Bronchial epithelial cell (primary cell): ENCODE measurements at places on chromosomes 16 and 17.

DNA sequence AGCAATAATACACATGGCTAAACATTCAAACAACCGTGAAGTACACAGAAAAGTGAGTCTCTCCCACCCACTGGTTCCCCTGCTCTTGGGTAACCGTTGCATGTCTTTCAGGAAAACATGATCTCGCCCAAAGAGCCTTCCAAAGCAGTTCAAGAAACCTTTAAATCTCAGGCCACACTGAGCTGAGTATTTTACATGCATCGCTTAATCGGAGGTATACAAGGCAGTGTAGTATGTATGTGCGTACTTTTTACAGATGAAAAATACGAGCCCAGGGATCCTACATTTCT lies 741 bp upstream of the DEXI start:
- DNase-seq: no peak

DNA sequence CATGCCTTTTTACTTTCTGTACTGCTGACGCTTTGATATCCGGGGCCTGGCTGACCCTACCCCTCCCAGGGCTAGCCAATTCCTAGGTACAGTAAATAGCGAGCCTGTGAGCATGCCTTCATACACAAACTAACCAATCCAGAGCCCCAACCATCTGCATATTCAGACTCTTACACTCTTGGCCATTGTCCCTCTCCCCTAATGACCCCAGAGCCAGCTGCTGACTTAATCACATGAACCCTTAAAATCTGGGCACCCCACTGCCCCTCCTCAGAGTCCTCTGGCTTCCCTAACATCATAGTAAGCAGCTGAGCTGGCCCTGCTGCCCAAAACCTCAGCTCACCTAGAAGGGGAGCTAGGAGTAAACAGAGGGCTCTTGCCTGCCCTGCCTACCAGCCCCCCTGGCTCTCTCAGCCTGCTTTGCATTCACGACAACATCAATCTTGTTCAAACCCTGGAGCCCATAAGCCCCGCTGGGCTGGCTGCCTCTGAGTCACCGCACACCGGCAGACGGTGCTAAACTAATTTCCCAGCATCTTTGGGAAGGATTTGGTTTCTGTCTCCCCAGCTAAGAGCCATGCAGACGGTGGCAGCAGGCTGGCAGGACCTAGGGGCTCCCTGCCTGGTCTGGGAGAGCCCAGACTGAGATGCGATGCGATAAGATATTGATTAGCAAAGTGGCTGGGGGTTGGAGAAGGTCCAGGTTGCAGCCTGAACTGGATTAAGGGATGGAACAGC lies 63.2 kb downstream of the CLEC19A start:
- no peak for DNase-seq

- DNase-seq: peak; percentile 32
Measured at GRCh38 chr16:64952177-64952576, 169.7 kb downstream of the CDH11 start.

- DNase-seq: no peak
Measured at GRCh38 chr17:11140043-11140442, 101.0 kb upstream of the SHISA6 start.

- DNase-seq: no peak
Measured at GRCh38 chr17:33745047-33745760, 452.1 kb upstream of the ASIC2 start.

- DNase-seq: no peak
Measured at GRCh38 chr17:2909846-2910234, 113.6 kb downstream of the RAP1GAP2 start.

DNA sequence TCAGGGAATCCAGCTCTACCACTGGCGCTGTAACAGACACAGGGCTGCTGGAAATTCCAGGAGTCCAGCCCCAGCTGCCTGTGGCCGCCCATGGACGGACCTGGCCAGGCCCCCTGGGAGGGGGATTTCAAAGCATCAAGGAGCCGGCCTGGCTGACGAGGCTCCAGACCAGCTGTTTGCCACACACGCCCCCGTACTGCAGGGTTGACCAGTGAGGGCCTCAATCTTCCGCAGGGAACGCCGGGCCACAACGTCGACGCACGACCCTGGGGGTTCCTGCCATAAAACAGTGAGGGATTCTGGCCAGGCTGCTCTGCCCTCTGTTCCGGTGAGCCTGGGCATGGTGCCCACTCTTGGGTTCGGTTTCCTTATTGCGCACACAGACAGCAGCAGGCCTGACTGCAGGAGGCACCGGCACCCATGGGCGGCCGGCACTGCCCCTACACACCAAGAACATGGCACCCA lies 3.7 kb downstream of the LMF1 start:
- DNase-seq: no peak

- peak; percentile 90 for DNase-seq
Measured at GRCh38 chr16:58243528-58244004, 45.7 kb upstream of the CSNK2A2 start.

DNA sequence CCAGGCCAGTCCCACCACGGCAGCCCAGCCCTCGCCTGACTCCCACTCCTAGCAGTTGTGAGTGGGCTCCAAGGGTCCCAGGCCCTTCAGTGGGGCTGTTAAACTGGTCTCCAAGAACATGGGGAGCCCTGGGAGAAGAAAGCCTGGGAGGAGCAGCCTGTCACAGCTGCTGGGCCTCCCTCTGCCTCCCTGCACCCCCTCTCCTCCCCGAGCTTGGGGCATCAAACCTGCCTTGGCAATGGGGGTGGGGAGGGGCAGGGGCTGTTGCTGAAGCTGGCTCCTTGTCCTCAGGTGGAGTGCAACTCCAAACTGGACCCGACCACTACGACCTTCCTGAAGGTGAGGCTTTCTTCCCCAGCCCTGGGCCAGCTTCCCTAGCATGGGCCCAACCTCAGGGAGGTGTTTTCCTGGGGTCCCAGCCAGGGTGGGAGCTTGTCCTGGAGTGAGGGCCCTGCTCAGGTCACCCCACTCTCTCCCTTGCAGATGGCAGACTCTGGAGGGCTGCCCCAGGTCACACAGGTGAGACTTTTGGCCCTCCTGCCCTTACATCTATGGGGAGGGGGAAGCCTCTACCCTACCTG lies 6.6 kb upstream of the SETD6 start:
- DNase-seq: no peak

DNA sequence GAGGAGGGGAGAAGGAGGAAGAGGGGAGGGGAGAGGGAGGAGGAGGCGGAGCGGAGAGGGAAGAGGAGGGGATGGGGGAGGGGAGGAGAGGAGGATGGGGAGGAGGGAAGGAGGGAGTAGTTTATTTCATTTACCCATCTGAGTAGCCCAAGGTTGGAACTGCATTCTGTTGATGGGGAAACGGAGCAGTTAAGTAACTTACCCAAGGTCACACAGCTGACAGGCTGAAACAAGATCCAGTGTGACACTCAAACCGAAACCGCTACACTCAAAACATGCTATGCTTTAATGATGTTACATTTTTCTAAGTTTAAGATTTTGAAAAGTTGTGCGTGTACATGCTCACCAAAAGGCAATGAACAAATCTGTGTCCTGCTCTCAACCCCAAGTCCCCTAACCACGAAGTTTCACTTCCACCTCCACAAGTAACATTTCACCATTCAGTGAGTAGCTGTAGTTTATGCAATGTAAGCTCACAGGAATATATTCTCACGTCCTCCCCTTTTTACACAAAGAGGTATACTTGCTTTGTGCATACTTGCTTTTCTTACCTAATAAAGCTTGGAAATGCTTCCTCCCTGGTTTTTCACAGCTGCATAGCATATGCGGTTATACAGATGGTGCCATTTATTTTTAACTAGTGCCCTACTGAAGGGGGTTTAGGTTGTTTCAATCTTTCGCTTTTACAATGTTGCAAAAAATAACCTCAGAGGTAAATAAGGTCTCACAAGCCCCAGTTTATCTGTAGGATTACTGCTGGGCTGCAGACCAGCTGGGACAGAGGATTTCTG lies 275.3 kb downstream of the PARN start:
- DNase-seq: peak; percentile 29

GRCh38 chr17:27609611-27610303 lies 21.2 kb upstream of the LGALS9 start:
- peak; percentile 38 for DNase-seq

DNA sequence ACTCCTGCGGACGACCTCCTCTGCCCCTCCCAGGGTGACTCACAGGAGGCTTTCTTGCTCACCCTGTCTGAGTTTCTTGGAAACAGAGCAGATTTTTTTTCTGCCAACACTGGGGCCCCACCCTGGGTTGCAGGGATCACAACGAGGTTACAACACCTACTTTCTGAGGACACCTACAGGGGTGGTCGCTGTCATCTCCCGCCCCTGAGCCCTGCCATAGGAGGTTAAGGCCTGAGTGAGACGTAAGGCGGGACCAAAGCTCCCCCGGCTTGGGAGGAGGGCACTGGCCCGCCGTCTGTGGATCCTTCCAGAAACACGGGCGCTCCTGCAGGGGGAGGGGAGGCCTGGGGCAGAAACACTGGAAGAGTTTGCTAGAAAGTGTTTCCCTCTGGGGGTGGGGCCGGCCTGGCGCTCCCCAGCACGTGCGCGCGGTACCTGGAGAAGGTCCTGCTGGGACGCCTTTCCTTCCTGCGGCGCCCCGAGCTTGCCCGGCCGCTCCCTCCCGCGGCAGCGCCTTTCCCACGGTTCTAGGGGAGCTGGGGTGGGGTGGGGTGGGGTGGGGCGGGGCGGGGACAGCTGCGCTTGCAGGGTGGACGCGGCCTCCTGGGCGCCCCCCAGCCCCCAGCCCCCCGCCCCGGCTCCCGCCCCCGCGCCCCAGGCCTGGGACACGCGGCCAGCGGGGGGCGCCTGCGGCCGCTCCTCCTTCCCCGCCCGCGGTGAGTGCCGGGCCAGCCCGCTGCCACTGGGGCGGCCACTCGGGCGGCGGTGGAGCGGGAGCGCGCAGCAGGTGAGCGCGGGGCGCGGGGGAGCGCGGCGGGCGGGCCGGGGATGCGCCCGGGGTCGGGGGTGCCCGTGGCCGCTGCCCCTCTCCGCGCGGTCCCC lies 20.7 kb upstream of the ADCY7 start:
- DNase-seq: peak; percentile 91

DNA sequence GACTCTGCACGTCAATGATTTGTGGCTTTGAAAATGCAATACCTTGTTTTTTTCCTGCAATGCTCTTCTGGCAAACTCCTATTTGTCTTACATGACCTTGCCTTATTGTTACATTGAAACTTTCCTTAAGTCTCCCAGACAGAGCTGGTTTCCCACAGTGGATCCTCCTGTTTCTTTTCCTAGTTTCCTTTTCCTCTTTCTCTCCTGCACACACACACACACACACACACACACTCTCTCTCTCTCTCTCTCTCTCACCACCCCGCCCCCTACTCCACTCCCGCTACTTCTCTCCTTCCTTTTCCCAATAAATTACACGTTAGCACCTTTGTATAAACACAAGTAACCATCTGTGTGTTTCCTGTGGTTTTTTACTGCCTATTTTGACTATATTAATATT lies 2.3 kb downstream of the ORC6 start:
- no peak for DNase-seq

- peak; percentile 55 for DNase-seq
Measured at GRCh38 chr16:67260426-67261063, 11.8 kb downstream of the SLC9A5 start.

DNA sequence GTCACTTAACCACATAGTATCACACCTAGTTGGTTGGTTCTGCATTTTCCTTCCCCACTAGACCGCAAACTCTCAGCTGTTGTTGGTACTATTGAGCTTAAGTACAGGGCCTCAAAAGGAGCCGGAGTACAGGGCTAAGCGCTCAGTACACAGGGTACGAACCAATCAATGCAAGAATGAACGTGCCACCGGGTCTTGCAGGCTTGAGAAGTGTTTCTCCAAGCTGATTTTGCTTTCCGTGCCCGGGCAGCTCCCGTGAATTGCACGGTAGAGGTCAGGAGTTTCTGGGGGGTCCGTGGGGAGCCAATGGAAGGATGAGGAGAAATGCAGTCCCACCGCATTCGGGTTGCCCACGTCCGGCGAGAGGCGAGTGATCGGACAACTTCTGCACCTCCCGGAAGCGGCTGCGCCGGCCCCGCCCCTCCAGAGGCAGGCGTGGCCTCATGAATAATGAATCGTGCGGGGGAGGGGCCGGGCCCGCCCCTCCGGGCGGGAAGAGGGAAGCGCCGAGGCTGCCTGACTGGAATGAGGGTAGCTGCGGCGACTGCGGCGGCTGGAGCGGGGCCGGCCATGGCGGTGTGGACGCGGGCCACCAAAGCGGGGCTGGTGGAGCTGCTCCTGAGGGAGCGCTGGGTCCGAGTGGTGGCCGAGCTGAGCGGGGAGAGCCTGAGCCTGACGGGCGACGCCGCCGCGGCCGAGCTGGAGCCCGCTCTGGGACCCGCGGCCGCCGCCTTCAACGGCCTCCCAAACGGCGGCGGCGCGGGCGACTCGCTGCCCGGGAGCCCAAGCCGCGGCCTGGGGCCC lies at the start of gene SNTB2:
SNTB2 (plus strand) TSS at position 523 of the 804 bp plus-strand sequence; CDS start at position 526, 3 bp downstream.
- DNase-seq: peak; percentile 79

- no peak for DNase-seq
Measured at GRCh38 chr16:58105631-58106030, 23.6 kb downstream of the CFAP20 start.

- DNase-seq: peak; percentile 98
Measured at GRCh38 chr17:7856811-7857712, at the start of gene NAA38. Gene NAA38, minus strand, starts transcription at chr17:7857559. Its CDS starts 96 bp downstream, at chr17:7857463.

DNA sequence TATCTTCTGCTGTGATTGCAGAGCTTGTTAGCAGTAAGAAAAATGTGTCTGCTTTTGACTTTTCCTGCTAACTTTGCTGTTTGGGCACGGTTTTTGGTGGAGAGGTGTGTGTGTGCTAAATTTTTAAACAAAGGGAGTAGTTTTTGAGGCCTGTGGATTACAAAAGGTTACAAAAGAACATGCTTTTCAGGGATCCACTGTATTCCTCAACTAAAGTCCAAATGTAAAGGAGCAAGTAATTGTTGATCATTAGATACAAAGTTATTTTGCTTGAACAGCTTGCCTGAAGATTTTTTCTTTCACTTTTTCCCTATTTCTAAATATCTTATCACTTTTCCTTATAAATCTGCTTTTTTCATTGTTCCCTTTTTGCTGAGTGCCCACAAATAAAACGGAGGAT lies 2.0 kb downstream of the KPNB1 start:
- DNase-seq: no peak

DNA sequence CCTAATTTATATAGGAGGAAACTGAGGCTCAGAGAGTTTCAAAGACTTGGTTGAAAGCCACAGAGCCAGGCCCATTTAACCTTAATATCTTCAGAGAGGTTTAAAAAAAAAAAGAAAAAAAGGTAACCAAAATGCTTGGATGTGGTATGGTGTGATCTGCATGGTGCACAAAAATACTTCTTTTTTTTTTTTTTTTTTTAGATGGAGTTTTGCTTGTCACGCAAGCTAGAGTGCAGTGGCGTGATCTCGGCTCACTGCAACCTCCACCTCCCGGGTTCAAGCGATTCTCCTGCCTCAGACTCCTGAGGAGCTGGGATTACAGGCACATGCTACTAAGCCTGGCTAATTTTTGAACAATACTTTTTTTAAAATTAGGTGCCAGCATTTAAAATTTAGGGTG lies 101.8 kb downstream of the XYLT1 start:
- no peak for DNase-seq

- peak; percentile 66 for DNase-seq
Measured at GRCh38 chr17:75979705-75980187, 706 bp downstream of the TEN1 start.

DNA sequence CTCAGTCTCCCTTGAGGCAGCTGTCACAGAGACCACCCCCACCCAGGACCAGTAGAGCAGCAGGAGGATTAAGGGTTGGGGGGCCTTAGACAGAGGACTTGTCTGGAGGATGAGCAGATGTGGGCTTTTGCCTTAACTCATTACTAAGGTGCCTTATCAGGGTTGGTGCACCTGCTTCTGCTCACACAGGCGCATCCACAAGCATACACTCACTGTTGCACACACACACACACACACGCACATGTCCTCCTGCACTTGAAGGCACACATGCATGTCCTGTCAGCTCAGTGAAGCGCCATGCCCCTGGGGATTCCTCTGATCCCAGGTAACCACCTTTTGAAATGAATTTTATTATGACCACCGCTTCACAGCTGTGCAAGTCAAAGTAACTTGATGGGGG lies 1.2 kb downstream of the GFAP start:
- DNase-seq: no peak
